ENCODE measurements at places on chromosomes 6 and 20.

GRCh38 chr20:32592022-32592421 lies 6.9 kb upstream of the NOL4L start:
- no peak for DNase-seq

GRCh38 chr20:61440548-61441055 lies 188.5 kb downstream of the CDH4 start:
- DNase-seq: no peak

DNA sequence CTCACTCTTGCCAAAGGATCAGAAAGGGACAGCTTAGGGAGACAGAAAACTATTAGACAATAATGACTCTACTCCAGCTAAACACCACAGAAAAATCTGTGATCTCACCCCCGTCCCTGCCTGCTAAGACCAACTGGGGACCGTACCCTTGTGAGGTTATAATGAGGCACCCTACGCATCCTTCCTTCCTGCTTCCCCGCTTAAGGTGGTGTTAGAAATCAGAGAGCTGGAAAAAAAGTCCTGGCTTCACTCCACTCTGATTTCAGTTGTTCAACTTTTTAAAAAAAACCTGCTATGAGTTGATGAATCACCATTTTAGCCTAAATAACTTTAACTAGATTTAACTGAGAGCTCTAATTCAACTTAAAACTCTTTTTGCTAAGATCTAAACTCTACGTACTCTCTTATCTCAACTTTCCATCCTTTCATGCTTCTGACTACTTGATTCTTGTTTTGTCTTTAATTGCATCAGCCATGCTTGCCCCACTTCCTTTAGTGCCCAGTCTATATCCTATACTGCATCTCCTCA lies 35.8 kb upstream of the TMEM14A start:
- DNase-seq: no peak

DNA sequence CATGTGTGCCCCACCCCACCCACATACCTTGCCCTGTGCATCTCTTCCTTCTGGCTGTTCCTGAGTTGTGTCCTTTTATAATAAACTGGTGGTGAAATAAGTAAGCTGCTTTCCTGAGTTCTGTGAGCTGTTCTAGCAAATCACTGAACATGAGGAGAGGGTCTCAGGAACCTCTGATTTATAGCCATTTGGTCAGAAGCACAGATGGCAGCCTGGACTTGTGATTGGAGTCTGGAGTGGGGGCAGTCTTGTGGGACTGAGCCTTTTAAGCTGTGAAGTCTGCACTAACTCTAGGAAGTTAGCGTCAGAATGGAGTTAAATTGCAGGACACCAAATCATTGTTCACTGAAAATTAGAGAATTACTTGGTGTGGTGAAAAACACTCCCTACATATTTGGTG lies 245.4 kb downstream of the LRFN2 start:
- no peak for DNase-seq

GRCh38 chr6:150894935-150895552 lies 29.5 kb downstream of the MTHFD1L start:
- no peak for DNase-seq

DNA sequence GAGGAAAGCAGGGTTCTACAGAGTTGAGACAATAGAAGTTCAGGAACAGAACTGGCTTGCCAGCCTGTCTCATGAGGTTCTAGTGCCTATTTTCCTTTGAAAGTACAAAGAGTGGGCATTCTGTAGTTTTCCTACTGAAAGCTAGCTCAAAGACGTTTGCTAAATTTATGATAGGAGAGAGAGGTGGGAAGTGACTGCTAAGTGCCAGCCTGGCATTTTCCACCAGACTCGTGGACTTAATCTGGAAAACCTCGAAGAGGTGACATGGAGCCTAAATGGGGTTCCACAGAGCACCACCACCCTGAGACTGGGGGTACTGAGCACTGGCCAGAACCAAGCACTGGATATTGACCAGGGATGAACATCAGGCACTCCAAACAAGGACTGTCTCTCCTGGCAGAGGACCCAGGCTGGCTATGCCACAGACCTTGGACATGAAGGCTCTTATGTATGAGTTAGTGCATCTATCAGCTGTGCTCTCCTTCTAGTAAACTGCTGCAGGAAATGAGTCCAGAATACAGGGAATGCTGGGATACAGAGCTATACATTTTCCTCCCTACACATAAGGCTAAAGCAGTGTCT lies 7.1 kb downstream of the PEX6 start:
- DNase-seq: no peak

- DNase-seq: no peak
Observed at GRCh38 chr6:160930547-160931377, 60.8 kb upstream of the MAP3K4 start.

- DNase-seq: no peak
Observed at GRCh38 chr20:46317685-46318177, 9.4 kb upstream of the CDH22 start.

DNA sequence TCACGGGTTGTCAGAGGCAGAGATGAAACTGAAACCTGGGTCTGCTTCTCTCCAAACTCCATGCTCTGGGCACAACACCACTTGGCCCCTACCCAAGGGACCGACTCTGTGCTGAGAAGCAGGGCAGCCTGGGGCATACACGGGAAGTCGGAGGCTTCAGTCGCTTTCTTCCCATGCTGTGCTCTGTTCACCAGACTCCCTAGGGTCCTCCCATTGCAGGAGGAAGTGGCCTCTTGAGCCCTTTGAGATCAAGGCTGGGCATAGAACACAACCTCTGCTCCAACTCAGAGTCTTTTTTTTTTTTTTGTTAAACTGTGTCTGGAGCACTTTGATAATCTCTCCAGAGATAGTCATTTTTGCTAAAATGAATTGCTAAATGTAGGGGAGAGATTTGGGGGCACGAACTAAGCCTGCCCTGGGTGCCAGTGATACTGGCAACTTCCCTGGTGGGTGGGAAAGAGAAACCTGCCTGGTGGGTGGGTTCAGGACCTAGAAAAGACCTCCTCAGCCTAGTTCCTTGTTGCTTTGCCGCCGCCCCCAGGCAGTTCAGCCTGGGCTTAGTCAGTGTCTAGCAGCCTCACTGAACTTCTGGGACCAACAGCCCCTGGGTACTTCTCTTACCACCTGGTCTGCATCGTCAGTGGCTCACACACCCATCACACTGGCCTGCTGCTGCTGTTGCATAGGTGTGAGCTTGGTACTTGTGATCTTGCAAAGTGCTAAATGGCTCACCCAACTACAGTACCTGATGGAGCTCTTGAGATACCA lies 62.0 kb downstream of the PPP1R14C start:
- no peak for DNase-seq

- no peak for DNase-seq
Observed at GRCh38 chr20:44722990-44723389, 7.8 kb downstream of the CCN5 start.

All from esophagus squamous epithelium (tissue), 5 donors.